Right ventricle myocardium inferior (tissue), 1 donor: ENCODE measurements at places on chromosomes 13 and 19.

DNA sequence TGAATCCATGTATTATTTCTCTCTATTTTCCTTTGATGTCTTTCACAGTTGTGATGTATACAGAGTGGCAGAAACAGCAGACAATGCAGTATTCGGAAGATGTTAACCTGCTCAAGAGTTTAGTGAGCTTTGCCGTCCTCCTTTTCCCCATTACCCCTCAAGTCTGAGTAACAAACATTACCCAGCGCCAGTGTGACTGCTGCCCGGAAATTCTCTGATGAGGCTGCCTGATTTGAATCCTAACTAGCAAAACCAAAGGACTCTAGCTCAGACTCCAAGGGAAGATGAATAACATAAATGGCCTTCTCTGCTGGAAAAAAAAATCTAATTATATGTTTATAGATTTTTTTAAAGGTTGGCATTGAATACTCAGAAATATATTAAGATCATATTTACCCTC is 247.3 kb upstream of the SOX21 start:
- DNase-seq: no peak

DNA sequence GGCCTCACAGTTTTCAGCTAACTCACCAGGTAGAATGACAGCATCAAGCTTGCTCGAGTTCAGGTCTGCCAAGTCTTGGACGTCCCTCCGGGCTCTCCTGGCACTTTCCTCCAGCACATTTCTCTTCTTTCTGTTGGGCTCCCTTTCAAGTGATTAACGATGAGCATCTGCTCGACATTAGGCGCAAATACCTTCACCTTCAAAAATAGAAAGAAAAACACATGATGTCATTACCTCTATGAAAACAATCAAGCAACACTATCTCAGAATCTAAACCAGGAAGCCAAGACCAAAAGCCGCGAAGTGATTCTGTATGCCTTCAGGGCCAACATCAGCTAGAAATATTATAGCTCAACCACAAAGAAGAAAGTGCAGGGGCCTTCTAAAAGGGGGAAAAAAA is 15.4 kb upstream of the CLN5 start:
- DNase-seq: no peak

- DNase-seq: no peak
Measured at GRCh38 chr19:30593356-30593755, 221.2 kb downstream of the ZNF536 start.

DNA sequence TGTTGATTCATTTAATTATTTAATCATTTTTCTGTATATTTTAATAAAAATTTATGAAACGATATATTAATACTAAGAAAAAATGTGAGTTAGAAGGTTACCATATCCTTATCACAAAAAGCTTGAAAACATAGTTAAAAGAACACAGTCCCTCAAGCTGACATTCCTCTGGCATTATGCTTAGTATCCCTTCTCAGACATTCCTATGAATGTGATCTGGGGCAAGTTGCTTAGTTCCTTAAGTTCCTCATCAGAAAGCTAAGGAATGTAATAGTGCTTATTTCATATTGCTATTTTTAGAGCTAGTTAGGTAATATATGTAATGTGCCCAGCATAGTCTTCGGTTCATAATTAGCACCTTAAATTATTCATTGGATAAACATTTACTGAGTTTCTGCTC is 122.8 kb downstream of the MTUS2 start:
- no peak for DNase-seq
